Endothelial cell (in vitro differentiated cells): ENCODE measurements at places on chromosomes 7 and 10. TPM values are rescaled to one million over a fixed set of nuclear protein-coding genes. Genes with fewer than 3 reads are reported as not detected.

GRCh38 chr10:69819716-69820506 lies 18.2 kb downstream of the COL13A1 start:
- no peak for DNase-seq

- no peak for DNase-seq
These were observed 67.3 kb downstream of the GLCCI1 start for GRCh38 chr7:8035647-8036518.

DNA sequence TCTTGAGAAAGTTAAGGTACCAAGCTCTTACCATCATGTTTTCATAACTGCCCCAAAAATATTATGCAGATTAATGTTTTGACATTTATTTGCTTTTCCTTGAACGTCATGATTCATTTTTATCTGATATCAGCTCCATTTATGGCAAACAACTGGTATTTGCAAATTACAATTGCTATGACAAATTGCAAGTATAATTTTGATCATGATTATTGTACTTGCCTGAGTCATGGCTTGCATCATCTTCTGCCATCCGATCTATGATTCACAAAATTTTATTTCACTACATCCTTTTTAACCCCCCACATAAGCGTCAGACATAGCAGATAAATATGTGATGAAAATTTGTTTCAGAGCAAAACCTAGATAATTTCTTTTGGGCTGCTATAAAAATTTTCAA lies 155.0 kb downstream of the STK31 start:
- DNase-seq = no peak

DNA sequence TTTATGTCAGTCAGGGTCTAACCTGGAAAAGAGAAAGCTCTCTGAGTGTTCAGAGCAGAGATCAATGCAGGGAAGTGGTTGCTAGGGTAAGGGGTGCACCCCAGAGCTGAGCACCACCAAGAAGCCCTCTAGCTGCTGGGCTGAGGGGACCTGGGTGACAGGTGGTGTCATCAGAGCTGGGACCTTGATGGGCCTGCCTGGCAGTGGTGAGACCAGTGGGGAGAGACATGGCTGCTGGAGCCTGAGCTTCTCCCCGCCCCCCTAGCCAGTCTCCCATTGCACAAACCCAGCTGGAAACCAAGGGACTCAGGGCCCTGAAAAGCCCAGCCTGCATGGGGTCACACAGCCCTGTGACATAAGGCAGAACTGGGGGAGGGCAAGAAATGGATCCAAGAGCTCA lies 49.1 kb upstream of the OSBPL3 start:
- no peak for DNase-seq

DNA sequence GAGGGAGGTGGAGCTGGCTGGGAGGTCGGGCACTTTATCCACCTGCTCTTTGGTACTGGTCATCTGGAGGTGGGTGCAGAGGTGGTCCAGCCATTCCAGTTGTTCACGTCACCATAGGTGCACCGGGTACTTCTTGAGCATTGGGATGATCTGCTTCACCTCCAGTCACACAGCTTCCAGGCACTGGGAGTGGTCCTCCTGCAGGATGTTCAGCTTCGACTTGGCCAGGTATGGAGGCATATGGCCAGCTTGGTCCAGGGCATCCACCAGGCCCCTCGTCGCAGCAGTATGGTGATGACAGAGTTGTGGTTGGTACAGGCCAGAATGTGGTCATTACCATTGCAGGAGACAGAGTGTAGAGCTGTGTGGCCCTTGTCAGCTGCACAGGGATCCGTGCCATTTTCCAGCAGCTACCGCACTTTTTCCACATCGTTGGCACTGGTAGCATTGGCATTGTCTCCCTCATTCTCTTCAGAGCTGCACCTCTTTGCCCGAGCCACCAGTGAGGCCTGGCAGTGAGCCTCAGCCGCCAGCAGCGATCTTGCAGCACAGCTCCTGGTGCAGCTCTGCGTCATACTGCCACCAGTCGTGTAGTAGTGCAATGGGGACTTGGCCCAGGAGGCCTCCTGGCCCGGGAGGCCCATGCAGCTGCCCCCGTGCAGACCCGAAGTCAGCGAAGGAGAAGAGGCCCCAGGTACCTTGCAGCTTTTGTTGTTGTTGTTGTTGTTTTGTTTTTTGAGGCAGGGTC lies 150.9 kb downstream of the ZNF22 start:
- no peak for DNase-seq

GRCh38 chr7:22397981-22398380 lies 41.0 kb upstream of the RAPGEF5 start:
- DNase-seq = no peak

- no peak for DNase-seq
These were observed 3.8 kb downstream of the SFXN2 start for GRCh38 chr10:102718220-102718619.

DNA sequence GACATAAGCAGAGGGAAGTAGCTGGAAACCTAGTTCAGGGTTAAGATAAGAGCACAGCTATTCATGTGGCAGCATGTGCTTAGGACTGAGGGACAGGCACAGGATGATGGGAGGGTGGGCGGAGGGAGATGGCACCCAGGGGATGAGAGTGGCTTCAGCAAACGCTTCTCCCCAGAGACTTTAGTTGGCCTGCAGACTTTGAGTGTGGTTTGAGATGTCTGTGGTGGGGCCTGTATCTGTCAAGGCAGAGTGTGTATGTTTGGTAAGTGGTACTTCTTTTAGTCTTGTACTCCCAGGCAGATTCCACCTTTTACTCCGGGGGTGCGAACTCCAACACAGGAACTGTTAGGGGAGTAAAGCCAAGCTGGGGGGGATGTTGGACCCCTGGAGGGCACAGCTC lies 88.9 kb downstream of the WDFY4 start:
- DNase-seq = no peak

DNA sequence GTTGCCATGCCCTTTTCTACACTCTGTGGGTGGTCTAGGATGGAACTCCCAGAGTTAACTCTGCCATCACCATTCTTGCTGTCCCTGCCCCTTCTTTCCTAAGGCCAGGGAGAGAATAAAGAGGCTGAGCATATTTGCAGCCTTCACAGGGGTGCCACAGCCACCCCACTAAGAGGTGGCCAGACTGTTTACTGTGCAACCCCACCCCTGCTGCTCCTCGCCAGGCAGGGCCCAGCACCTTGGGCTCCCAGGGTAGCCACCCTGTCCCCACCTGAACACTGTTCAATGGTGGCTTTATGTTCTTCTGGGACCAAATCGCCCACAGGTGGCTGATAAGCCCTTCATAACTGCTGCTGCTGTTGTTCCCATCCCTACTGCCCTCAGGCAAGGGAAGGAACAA lies 198.9 kb downstream of the SNX13 start:
- no peak for DNase-seq

DNA sequence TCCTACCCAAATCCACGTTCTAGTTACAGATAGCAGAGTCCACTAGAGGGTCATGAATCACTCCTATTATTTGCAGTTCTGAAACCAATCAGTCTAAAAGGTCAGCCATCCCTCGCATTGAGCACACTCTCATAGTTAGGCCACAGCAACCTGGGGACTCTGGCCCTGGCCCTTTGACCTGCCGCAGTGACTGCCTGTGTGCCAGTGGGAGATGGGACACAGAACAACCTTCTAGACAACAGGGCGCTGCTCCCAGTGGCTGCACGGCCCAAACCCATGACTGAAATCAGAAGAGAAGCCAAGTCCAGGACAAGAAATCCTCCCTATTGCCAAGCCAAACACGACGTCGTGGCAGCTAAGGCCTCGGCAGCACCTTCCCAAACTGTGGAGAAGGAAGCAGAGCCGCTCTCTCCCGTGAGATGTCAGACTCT lies 158.5 kb downstream of the HERPUD2 start:
- no peak for DNase-seq

- no peak for DNase-seq
These were observed 112.3 kb downstream of the HTR7 start for GRCh38 chr10:90745565-90745964.

GRCh38 chr10:108632144-108632543 lies 1291.2 kb downstream of the XPNPEP1 start:
- no peak for DNase-seq

GRCh38 chr7:129089521-129090212 lies 34.8 kb upstream of the TNPO3 start:
- no peak for DNase-seq

SLC13A1 gene
- total RNA-seq = not detected

TMEM196 gene
- not detected for total RNA-seq
